ENCODE measurements at places on chromosomes 2 and 18.

DNA sequence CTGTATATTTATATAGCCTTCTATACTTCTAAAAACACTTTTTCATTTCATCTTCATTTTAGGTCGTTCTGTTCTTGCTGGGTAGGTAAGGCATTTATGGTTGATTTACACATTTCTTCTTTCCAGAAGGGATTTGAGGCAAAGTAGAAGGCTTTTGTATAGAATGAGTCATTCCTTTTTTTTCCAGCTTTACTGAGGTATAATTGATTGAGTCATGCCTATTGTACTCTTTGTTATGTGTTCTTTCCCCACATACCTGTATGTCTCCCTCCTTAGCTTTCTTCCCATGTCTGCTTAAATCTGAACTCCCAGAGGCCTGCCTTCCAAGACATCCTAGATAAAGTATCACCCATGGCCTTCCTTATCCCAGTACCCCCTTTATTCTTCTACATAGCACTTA, 4.8 kb upstream of the CDC42EP3 start:
- DNase-seq: no peak

GRCh38 chr2:187447336-187447735, 716 bp downstream of the CALCRL start:
- no peak for DNase-seq

- DNase-seq: no peak
Observed at GRCh38 chr2:229431327-229431954, 160.4 kb upstream of the PID1 start.

DNA sequence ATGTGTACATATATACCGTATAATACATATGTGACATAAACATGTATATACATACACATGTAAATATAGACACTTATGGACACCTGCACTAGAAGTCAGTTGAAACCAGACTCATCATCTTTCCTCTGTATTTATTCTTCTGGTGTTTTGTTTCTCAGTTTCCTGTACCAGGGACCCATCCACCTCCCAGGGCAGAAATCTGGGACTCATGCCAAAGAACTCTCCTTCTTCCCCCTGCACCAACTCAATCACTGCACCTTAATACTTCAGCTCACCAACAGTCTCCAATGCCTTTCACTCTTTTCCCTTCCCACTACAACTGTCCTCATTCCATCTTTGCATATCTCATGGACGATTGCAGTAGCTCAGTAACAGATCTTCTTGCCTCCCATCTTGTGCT, 428.0 kb downstream of the FBXO15 start:
- DNase-seq: no peak

DNA sequence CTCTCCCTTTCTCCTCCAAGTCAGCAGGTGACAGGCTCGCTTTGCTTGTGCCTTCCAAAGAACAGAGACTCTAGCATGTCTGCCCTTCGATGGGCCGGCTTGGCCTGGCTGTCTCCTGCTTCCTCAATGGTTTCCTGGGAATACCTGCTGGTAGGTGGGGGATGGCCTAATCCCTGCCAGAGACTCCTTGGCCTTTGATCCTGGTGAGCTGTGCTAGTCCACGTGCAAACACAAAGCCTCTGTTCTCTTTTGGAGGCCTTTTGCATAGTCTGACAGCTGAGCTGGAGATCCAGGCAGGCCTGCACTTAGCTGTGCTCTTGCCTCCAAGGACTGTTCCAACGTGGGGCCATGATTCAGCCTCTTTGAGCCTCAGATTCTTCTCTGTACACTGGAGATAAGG, 67.6 kb downstream of the ARL4C start:
- no peak for DNase-seq

- no peak for DNase-seq
Observed at GRCh38 chr2:38631976-38632375, 29.2 kb upstream of the HNRNPLL start.

GRCh38 chr2:105969552-105969951, 224.5 kb downstream of the UXS1 start:
- DNase-seq: no peak

DNA sequence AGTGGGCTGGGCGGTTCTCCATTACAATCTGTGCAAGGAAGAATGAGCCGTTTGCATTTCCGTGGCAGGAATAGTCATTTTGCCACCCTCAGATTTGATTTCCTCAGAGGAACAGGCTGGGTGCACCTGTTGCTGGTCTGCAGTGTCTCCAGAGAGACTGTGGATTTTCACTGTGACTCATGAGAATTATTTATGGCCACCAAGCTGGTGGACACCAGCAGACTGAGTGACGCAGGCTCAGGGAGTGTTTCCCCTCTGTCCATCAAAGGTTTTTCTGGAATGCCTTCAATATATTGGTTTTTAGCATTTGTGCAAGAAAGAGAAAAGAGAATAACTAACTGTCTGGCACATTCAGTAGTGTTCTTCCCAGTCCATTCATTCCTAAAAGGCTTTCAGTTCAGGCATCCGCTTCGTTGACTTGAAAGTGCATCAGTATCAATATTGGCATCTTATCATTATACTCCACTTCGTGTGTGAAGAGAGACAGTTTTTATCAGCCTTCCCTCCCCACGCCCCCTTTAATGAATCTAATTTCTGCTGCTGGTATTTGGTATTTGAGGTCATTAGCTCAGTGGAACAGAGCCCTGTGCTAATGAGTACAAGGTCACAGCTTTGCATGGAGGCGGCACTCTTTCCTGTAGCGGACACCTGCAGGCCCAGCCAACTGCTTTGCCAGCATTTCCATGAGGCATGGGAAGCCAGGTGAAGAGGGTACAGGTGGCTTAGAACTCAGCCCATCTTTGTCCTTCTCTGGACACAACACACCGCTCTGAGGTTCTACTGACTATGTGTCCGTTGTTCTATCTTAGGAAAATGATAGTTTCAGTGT, 39.9 kb downstream of the PRKCE start:
- no peak for DNase-seq

DNA sequence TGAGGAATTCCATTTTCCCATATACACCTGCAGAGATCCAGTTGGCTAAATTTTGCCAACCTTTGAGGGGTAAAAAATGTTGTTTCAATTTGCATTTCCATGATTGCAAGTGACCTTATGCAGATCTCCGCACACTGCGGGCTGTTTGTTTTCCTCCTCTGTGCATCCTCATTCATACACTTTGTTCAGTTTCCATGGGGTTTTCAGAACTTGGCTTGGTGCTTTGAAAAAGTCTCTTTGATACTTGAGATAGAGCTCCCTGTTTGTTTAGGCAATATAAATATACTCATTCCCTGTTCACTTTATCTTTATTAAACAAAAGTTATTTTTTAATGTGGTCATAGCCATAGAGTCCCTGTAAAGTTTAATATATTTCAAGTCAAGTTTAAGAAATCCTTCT, 353.1 kb downstream of the CMPK2 start:
- no peak for DNase-seq

DNA sequence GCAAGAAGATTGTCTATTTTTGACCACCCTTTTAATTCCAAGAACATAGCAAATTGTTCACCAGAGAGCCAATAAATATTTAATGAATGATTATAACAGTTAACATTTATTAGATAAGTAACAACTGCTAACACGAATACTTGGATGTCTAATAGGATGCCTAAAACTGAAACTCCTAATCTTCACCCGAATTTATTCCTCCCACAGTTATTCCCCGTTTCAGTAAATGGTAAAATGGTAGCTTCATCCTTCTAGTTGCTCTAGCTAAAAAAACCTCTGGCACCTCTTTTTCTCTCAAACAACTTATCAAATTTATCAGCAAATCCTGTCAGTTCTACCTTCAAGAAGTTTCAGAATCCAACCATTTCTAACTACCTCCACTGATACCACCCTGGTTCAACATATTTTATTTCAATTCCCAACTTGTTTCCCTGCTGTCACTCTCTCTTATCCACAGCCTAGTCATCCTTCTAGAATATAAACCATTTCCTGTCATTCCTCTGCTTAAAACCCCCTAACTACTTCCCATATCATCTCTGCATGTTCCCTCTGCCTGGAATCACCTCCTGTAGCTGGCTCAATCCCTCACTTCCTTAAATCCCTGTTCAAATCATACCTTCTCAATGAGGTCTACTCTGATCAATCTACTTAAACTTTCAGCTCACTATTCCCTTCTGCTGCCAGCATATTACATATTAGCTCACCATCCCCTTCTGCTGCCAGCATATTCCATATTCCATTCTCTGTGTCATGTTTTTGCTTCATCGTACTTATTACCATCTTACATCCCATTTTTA, 93.8 kb downstream of the ROCK2 start:
- no peak for DNase-seq

- DNase-seq: no peak
Observed at GRCh38 chr2:74130211-74130995, 17.3 kb downstream of the BOLA3 start.

DNA sequence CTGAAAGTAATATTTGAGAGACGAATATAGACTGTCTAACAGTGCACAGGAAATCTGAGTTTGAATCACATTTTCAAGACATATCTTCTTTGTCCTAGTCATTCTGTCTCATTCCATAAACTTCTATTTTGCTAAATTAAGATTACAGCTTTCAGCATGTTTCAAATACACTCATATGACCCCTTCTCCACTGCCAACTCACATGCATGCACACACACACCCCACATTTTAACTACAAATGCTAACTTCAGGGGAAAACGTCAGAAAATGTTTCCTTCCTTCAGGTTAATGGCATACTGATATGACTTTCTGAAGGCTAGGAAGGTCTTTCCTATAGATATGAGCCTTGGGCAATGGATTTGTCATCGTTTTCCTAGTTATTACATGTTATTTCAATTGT, 373.7 kb downstream of the RBM43 start:
- no peak for DNase-seq

DNA sequence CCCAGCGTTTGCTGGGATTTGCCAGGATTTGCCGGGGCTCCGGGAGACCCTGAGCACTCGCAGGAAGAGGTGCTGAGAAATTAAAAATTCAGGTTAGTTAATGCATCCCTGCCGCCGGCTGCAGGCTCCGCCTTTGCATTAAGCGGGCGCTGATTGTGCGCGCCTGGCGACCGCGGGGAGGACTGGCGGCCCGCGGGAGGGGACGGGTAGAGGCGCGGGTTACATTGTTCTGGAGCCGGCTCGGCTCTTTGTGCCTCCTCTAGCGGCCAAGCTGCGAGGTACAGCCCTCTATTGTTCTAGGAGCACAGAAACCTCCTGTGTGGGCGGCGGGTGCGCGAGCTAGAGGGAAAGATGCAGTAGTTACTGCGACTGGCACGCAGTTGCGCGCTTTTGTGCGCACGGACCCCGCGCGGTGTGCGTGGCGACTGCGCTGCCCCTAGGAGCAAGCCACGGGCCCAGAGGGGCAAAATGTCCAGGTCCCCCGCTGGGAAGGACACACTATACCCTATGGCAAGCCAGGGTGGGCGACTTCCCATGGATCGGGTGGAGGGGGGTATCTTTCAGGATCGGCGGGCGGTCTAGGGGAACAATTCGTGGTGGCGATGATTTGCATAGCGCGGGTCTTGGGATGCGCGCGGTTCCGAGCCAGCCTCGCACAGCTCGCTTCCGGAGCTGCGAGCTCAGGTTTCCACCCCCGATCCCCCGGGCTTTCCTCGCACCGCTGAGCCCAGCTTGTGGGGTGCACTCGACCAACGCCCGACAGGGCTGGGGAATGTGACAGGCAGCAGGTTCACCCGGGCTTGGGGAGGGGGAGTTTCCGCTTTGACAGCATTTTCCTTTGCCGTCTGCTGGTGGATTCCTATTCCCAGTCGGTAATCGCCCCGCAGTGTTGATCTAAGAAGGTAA, 2.8 kb downstream of the ONECUT2 start:
- peak; percentile 85 for DNase-seq

GRCh38 chr18:55489034-55489986, 98.7 kb downstream of the TCF4 start:
- no peak for DNase-seq

DNA sequence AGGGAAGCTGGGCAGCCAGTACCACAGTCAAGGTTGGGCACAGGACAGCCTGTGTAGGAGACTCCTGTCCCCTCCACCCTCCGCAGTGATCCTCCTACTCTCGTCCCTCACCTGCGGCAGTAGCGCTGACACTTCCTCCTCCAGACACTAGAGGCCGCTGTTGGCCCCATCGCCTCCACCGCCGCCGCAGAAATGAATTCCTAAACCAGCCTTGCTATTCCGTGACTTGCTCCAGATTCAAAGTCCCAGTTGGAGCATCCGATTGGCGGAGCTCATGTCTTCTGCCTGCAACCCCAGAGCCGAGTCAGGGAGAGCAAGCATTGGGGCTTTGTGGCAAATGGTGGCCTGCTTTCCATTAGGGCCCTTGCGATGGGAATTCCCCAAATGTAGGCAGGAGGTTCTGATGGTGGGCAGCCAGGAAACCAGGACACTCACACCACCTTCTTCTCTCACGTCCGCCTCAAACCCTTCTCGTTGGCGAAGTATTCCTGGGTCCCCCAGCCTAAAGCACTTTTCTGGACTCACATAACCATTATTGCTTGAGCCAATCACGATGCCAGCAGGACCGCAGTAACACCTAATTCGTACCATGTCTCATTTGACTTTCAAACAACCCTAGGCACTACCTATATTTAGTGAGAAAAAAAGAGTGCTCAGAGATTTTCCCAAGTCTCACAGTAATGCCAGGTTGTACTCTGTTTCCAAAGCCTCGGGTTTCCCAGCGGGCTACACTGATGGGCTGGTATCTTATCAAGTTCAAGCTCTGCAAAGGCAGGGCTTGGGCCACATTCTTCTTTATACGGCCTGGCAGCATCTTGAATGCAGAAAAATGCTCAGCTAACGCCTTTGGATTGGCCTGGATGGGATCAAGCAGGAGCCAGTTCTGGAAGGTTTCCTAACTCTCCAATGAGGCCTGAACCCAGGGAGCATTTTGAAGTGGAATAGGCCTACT, 1.2 kb upstream of the DNAJB2 start:
- DNase-seq: peak; percentile 92
